ENCODE measurements at places on chromosomes 6 and 20. TPM values are rescaled to one million over a fixed set of nuclear protein-coding genes. Genes with fewer than 3 reads are reported as not detected.

KIF6 gene
- 3.3 TPM for total RNA-seq

POM121L2 gene
- not detected for total RNA-seq

GUCA1A gene
- total RNA-seq, result not detected

PHF10 gene
- total RNA-seq, result 58.4 TPM

DNA sequence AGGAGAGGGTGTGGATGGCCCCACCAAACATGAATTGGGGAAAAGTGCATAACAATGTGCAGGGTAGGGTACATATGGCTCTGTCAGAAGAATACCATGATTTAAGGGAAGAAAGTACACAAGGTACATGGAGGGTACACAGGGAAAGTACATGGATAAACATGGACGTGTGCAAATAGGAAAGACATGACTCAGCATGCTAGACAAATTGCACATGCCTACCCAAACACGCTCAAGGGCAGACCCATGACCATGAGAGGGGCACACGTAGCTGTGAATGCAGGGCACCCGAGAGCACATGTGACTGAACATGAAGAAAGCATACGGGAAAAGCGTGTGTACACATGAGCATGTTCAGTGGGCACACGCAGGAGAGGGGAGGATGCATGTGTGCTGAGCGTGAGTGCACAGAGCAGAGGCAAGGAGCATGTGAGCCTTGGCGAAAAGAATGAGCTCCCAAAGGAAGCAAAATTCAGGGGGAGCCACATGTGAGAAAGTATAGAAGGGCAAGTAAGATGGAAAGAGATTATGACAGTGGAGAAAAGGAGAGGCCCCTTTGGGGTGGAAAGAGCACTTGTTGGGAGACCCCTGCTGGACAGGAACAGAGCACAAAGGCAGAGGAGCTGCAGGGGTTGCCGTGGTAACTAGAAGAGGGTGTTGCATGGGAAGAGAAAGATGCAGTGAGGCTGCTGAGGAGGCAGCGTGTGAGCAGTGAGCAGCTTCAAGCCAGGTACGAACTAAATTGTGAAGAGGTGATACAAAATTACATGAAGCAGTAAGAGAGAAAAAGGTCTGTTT is 17.8 kb downstream of the OR2H2 start:
- peak; percentile 58 for DNase-seq
- no peak overlapping the region for H3K4me3 ChIP-seq
- H3K36me3 ChIP-seq, result peaks cover 53% of the 10 kb centered on the region
- no peaks in the 10 kb centered on the region for H3K4me1 ChIP-seq

GRCh38 chr6:156791320-156791850 is 14.2 kb downstream of the ARID1B start:
- no peaks in the 10 kb centered on the region for H3K27me3 ChIP-seq
- H3K4me3 ChIP-seq, result no peak overlapping the region
- peaks cover 33% of the 10 kb centered on the region for H3K4me1 ChIP-seq
- H3K36me3 ChIP-seq, result no peaks in the 10 kb centered on the region
- DNase-seq, result peak; percentile 52

- no peaks in the 10 kb centered on the region for H3K36me3 ChIP-seq
- no peak overlapping the region for H3K4me3 ChIP-seq
- H3K4me1 ChIP-seq, result no peaks in the 10 kb centered on the region
- no peaks in the 10 kb centered on the region for H3K27me3 ChIP-seq
- no peak for DNase-seq
- H3K27ac ChIP-seq, result no peak overlapping the region
These were observed 26.9 kb upstream of the VEGFA start for GRCh38 chr6:43742931-43743632.

- no peaks in the 10 kb centered on the region for H3K4me1 ChIP-seq
- H3K27me3 ChIP-seq, result no peaks in the 10 kb centered on the region
- H3K36me3 ChIP-seq, result no peaks in the 10 kb centered on the region
- no peak for DNase-seq
These were observed 98.0 kb downstream of the ASXL1 start for GRCh38 chr20:32455901-32456701.

- H3K4me1 ChIP-seq, result peaks cover 48% of the 10 kb centered on the region
- no peak overlapping the region for H3K27ac ChIP-seq
- H3K36me3 ChIP-seq, result no peaks in the 10 kb centered on the region
- peak; percentile 1 for DNase-seq
- no peak overlapping the region for H3K4me3 ChIP-seq
These were observed 154.5 kb downstream of the ASCC3 start for GRCh38 chr6:100726666-100727065.

GRCh38 chr20:51536116-51537069 is 6.1 kb downstream of the NFATC2 start:
- DNase-seq, result no peak
- no peak overlapping the region for H3K27ac ChIP-seq
- H3K27me3 ChIP-seq, result no peaks in the 10 kb centered on the region
- H3K4me1 ChIP-seq, result peaks cover 3% of the 10 kb centered on the region
- H3K4me3 ChIP-seq, result no peak overlapping the region

GRCh38 chr6:16760516-16761470 is at the start of gene ATXN1:
TSS of gene ATXN1 (minus strand) at chr6:16761460.
- H3K4me3 ChIP-seq, result peak within 1 kb of the TSS; percentile 88
- peak; percentile 84 for DNase-seq
- H3K27me3 ChIP-seq, result no peaks in the 10 kb centered on the region
- H3K36me3 ChIP-seq, result no peaks in the 10 kb centered on the region

DNA sequence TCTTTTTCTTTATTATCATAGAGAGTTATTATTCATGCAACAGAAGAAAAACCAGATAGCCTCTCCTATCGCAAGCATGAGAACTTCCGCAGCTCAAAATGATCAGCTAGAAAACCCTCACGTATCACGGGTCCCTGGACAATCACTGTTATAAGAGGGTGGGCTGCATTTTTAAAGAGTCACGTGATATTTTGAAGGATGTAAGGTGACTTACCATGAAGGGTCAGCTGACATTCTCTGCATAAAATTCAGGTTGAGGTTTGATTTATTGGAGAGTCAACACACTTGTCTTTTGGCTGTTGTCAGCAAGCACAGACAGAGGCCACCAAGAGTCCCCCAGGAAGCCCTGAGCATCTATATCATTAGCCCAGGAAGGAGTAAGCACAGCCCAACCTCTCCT is 39.5 kb downstream of the ID4 start:
- DNase-seq, result no peak
- H3K4me3 ChIP-seq, result no peak overlapping the region
- no peak overlapping the region for H3K27ac ChIP-seq

DNA sequence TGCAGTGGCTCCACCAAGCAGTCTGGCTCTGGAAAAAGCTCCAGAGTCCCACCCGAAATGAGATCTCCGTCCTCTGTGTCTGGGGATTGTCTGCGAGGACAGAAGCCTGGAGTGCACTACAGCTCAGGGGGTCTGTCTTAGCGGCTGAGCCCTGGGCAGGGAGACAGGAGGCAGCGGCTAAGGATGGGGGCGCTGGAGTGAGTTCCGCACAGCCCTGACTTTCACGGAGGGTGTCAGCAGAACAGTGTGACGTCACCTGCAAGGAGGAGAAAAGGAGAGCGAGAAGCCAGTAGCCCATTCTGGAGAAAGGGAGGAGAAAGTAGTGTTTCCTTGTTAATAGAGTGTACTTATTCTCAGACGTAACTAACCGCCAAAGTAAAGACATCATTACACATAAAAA is 97.6 kb downstream of the FAM50B start:
- no peak for DNase-seq
- H3K4me3 ChIP-seq, result no peak overlapping the region
- no peaks in the 10 kb centered on the region for H3K27me3 ChIP-seq
- H3K27ac ChIP-seq, result no peak overlapping the region

GRCh38 chr6:126134491-126134890 is 148.2 kb downstream of the TRMT11 start:
- DNase-seq, result no peak
- H3K36me3 ChIP-seq, result no peaks in the 10 kb centered on the region

DNA sequence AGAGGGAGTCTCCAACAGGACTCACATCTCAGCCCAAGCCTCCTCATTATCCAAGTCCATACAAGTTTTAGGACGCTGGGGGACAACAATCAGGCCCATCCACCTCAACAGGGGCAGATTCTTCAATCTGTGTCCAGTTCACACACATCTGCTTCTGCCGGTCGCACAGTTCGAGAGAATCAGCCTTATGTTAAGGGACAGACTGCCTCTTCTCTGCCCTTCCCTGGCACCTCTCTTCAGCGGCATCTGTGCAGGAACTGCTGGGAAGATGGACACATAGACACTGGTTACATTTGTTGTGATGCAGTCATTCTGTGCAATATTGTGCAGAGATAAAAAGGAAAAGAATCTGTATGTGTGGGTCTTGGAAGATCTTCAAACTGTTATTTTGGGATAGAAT is 21.0 kb downstream of the ULBP1 start:
- peaks cover 92% of the 10 kb centered on the region for H3K27me3 ChIP-seq
- no peak overlapping the region for H3K27ac ChIP-seq
- H3K4me3 ChIP-seq, result no peak overlapping the region

GRCh38 chr6:71886184-71887005 is at the start of gene RIMS1:
TSS of gene RIMS1 (plus strand) at chr6:71886550. CDS start at chr6:71887024, 474 bp downstream.
- no peak within 1 kb of the TSS for H3K27ac ChIP-seq
- peak within 1 kb of the TSS; percentile 51 for H3K4me3 ChIP-seq
- DNase-seq, result peak; percentile 63
- H3K4me1 ChIP-seq, result peaks cover 6% of the 10 kb centered on the region
- no peaks in the 10 kb centered on the region for H3K36me3 ChIP-seq

DNA sequence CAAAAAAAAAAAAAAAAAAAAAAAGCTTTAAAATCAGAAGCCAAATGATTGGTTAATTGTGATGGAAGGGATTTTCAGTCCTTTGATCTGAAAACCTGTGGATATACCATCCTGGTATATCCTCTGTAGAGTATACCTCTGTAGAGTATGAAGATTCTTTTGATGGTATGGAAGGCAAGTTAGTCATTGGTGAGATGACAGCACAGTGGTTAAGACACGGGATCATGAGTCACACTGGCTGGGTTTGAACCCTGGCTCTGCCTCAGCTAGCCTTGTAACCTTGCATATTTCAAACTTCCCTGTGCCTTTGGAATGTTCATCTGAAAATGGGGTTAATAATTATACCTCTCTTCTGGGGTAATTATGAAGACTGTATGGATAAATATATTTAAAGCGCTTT is 179.3 kb downstream of the CARMIL1 start:
- H3K4me1 ChIP-seq, result peaks cover 14% of the 10 kb centered on the region
- H3K27ac ChIP-seq, result no peak overlapping the region
- H3K27me3 ChIP-seq, result no peaks in the 10 kb centered on the region
- DNase-seq, result no peak
- H3K36me3 ChIP-seq, result no peaks in the 10 kb centered on the region

Data from A673 (cell line).